Stimulated activated memory B cell treated with anti-CD40 and anti-IgM and Interleukin-4, amounts not matched to agents 10 μg/mL and 1 μg/mL and 100 μg/mL, for 72 hours (primary cell): ENCODE measurements at places on chromosomes 5 and 9.

- ATAC-seq, result peak; percentile 25
These were observed 184.2 kb downstream of the EFNA5 start for GRCh38 chr5:107486489-107486888.

DNA sequence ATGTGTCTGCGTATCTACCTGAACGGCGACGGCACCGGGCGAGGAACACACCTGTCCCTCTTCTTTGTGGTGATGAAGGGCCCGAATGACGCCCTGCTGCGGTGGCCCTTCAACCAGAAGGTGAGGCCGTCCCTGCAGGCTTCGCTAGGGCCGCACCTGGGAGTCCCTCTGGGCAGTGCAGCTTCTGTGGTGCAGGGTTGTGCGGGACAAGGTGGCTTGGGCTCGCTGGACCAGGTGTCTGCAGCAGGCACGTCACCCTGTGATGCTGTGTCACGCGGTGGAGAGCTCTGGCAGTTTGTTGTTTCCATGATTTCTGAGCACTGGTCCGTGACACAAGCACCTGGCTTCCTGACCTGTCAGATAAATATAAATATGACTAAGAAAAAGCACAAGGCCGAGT lies 20.7 kb downstream of the FBXW5 start:
- ATAC-seq, result no peak

DNA sequence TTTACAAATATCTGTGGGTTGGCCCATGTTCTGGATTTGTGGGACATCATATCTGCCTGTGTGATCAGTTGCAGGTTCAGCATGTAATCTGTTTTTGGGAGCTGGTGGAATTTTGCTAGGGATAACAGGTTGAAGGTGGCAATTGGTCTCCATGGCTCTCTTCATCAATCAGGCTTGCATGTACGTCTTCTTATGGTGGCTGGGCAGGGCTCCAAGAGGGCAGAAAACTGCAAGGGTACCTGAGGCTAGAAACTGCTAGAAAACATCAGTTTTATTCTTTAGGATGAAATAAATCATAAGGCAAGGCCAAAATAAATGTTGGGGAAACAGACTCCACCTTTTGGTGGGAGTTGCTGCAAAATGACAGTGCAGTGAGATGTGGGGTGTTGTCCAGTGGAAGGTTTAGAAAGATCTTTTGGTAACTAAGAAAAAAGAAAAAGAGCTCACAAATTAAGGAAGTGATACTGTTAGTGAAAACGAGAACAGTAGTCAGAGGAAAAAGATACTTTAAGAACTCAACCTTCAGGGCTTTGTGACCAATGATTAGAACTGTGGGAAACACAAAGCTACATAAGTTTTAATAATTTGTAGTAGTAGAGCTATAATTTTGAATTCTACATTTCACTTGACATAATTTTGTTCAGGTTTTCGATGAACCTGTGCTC lies 300.7 kb upstream of the IZUMO3 start:
- peak; percentile 73 for ATAC-seq

DNA sequence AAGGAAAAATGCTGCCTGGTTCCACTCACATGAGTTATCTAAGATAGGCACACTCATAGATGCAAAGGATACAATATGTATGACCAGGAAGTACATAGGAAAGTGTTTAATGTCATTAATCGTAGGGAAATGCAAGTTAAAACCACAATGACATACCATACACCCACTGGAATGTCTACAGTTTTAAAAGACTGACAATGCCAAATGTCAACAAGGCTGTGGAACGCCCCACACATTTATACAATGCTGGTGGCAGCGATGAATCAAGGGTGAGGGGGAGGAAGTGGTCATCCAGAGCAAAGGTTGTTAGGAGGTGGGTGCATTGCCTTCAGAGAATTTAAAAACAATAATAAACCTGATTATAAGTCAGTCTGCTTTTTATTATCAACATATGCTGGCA lies 437.8 kb downstream of the ARHGEF28 start:
- ATAC-seq, result peak; percentile 41

GRCh38 chr9:136232969-136233368 lies 12.6 kb downstream of the QSOX2 start:
- ATAC-seq, result no peak

- ATAC-seq, result no peak
These were observed 24.9 kb upstream of the ELAVL2 start for GRCh38 chr9:23850690-23851629.

DNA sequence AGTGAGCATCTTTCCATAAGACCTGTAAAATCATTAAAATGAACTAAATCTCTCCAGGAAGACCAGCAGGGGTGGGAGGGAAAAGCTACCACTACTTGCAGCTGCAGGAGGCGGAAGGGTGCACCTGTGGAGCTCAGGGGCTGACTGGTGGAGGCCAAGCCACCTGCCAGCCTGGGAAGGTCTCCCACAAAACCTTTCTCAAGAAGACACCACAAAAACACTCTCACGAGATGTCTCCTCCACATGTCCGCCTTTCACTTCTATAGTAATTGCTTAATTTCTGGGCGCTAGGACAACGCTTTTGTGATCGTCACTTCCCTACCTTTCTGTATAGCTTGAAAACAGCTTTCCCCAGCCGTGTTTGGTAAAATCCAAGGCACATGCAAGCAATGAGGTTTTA lies 114.4 kb downstream of the ROR2 start:
- ATAC-seq, result no peak

GRCh38 chr5:65037831-65038815 lies 269.4 kb downstream of the CWC27 start:
- no peak for ATAC-seq

GRCh38 chr9:89497978-89498851 lies at the start of gene SEMA4D:
SEMA4D (minus strand) TSS chr9:89498113; CDS start chr9:89405456, 92,657 bp downstream.
- ATAC-seq, result peak; percentile 65

GRCh38 chr5:77993141-77993854 lies 217.2 kb upstream of the TBCA start:
- ATAC-seq, result no peak
